ENCODE measurements at places on chromosomes 7 and 10.
A peak's percentile ranks its signal among the peaks of the same experiment; 100 is the strongest.

GRCh38 chr7:102390697-102391484 is 5.3 kb upstream of the PRKRIP1 start:
- peak; percentile 79 for DNase-seq

DNA sequence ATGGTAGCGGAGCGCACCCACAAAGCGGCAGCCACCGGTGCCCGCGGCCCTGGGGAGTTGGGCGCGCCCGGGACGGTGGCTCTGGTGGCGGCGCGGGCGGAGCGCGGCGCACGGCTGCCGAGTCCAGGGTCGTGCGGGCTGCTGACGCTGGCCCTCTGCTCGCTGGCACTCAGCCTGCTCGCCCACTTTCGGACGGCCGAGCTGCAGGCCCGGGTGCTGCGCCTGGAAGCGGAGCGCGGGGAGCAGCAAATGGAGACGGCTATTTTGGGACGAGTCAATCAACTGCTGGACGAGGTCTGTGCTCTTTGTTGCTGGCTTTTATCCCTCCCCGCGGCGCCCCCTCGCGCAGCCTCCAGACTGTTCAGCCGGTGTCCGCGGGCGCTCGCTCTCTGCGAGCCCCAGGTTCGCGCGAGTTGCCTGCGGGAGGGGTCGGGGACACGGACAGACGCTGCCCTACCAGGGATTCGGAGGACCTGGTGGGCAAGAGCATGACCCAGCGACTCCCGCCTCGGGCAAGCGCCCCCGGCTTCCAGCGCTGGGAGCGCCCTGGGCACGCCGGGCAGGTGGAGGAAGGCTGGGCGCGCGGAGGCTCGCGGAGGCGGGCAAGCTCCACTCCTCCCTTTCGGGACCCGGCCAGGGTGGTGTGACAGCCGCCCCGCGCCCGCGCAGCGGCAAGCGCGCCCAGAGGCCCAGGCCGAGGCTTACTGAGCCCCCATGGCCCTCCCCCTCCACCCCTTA is 887 bp downstream of the COL13A1 start:
- DNase-seq = no peak

DNA sequence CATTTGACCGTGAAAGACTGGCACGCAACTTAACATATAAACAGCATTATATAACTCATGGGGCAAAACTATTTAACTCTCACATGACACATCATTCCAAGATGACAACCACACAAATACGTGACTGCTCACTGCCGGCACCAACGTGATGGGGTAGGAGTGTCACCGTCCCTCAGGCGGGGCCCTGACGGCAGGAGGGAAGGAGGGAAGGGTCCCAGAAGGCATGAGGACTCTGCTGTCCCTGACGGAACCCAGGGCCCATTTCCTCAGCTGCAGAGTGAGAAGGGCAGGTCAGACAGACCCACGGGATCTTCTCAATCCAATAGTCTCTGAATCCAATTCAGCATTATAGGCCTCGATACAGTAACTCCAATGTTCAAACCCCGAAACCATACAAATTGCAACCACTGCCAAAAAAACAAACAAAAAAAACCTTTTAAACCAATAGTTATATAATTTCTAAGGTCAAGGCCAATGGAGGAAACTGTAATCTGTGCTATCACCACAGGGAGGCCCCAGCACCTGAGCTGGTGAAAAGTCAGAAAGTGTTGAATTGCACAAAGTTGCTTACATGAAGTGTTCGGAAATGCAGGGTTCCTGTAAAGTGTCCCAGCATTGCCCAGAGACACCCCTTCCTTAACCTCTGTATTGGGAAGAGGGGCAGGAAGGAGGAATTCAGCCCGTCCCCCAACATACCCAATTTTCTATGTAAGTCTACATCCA is 137.4 kb downstream of the TNS3 start:
- no peak for DNase-seq

DNA sequence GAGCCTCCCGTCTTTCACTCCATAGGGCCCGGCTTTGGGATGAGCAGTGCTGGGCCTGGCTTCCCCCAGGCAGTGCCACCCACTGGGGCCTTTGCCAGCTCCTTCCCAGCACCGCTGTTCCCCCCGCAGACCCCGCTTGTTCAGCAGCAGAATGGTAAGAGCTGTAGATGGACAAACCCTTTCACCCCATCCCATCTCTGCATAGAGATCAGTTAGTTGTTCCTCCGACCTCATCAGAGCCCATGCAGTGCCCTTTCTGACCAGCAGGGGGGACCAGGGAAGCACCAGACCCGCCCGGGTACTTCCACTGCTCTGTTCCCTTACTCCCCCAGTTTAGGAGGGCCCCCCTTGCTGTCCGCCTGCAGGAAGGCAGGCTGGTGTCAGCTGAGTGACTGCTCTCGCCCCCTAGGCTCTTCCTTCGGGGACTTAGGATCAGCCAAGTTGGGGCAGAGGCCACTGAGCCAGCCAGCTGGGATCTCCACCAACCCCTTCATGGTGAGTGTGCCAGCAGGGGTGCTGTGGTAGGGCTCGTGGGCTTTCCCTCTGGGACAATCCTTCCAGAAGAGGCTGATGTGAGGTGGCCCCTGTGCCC is 9.8 kb downstream of the SAP25 start:
- DNase-seq = peak; percentile 89

DNA sequence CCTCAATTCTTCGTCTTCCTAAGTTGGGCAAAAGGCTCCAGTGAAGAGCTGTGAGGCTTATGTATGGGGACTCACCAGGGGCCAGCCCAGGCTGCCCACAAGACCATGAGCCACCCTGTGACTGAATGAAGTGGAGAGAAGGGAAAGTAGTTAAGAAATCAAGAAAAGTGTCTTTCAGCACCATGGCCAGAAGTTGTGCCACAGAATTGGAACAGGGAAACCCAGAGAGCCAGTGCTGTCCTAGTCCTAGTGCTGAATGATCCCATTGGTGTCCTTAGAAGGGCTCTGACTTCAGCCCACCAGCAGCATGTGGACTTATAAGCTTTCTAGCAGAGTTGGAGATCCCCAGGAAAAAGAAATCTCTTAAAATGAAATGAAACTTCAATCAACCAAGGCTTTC is 37.0 kb upstream of the CCSER2 start:
- DNase-seq = no peak

DNA sequence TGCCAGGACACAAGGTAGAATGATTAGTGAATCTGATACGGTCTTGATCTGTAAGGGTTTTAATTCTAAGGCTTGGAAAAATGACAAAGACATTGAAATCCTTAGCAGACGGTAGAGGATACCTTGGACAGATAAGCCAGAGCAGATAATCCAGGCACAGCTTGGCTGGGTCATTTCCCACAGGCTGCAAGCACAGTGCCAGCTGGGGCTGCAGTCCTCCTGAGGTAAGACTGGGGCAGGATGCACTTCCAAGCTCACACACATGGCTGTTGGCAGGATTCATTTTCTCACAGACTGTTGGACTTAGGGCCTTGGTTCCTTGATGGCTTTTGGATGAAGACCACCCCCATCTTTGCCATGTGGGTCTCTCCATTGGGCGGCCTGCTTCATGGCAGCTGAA is 63.2 kb upstream of the BMPER start:
- DNase-seq = no peak

GRCh38 chr10:22851865-22852239 is 76.0 kb upstream of the ARMC3 start:
- DNase-seq = no peak

- no peak for DNase-seq
Observed at GRCh38 chr10:24150853-24151252, 58.1 kb upstream of the KIAA1217 start.

GRCh38 chr7:18939771-18940592 is 177.5 kb downstream of the TWIST1 start:
- DNase-seq = no peak

GRCh38 chr10:99430116-99430450 is 341 bp downstream of the GOT1 start:
- DNase-seq = no peak

- DNase-seq = no peak
Observed at GRCh38 chr10:55374917-55375316, 573.9 kb upstream of the PCDH15 start.

- no peak for DNase-seq
Observed at GRCh38 chr10:598415-599170, 90.9 kb downstream of the DIP2C start.

DNA sequence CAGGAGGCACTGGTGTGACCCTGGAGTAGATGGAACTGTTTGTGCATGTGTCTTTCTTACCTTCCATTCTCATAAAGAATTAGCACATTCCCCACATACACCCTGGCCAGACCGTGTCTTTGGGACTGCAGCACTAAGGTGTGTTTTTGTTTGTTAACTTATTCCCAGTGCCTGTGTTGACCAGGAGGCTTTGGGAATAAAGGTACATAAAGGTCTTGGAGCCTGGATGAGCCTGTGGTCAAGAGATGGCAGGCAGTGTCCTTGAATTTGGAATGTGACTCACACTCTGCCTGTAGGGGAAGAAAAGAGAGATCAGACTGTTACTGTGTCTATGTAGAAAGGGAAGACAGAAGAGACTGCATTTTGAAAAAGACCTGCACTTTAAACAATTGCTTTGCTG is 137.6 kb downstream of the LYZL1 start:
- no peak for DNase-seq

DNA sequence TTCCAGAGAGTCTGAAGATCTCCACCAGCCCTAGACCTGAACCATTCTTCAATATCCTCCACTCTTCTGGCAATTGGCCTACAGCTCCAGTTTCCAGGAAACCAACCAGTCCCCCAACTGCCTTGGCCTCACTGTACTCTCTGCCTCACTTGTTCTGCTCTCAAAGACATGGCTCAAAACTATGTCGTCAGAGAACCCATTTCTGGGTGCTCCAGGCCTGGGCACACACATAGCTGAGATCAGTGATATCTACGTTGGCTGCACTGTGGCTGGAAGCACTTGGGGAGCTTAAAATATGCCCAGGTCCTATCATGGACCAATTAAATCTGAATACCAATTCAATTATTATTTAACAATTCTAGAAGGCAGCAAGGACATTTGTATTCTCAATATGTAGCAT is 93.1 kb downstream of the COBL start:
- no peak for DNase-seq

- no peak for DNase-seq
Observed at GRCh38 chr7:23135755-23136154, 30.2 kb downstream of the KLHL7 start.

- DNase-seq = no peak
Observed at GRCh38 chr7:137727413-137727812, 119.4 kb downstream of the DGKI start.

DNA sequence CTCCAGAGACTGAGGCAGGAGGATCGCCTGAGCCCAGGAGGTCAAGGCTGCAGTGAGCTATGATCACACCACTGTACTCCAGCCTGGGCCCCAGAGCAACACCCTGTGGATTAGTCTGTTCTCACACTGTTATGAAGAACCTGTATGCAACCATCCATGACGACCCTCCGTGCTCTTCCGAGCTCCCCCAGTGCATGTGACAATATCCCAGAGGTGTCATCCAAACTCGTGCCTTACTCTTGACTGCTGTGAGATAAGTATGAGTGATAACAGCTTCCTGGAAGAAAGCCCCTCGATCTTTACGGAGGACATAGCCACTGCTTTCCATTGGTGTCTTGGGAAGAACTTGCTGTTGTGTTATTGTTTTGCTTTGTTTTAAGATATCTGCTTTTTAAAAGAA is 591.9 kb downstream of the GALNT17 start:
- no peak for DNase-seq

- DNase-seq = no peak
Observed at GRCh38 chr7:71626206-71626605, 494.3 kb downstream of the GALNT17 start.

GRCh38 chr7:146116521-146117222 is at the start of gene CNTNAP2:
Gene CNTNAP2, plus strand, starts transcription at chr7:146116801. Its CDS starts 76 bp downstream, at chr7:146116877.
- peak; percentile 2 for DNase-seq

DNA sequence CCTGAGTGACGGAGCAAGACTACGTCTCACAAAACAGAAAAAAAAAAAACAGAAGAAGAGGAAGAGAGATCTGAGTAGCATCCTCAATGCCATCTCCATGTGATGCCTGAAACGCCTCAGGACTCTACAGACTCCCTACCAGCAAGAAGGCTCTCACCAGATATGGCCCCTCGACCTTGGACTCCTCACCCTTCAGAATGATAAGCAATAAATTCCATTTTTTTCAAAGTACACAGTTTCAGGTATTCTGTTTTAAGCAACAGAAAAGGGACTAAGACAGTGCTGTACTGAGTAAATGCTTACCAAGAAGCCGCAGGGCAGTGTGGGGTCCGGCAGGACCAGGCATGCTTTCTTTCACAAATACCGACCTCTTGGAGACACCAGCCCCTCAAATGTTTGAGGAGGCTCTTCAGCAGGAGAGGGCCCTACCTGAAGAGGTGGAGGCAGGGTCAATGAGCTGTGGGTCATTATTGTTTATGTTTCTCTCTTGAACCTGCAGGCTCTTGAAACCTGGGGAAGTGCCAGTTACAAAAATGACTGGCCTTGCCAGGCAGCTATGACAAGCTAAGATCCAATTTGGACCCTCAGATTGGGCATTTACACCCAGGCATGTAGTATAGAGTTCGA is 204.1 kb upstream of the LYZL1 start:
- DNase-seq = no peak

DNA sequence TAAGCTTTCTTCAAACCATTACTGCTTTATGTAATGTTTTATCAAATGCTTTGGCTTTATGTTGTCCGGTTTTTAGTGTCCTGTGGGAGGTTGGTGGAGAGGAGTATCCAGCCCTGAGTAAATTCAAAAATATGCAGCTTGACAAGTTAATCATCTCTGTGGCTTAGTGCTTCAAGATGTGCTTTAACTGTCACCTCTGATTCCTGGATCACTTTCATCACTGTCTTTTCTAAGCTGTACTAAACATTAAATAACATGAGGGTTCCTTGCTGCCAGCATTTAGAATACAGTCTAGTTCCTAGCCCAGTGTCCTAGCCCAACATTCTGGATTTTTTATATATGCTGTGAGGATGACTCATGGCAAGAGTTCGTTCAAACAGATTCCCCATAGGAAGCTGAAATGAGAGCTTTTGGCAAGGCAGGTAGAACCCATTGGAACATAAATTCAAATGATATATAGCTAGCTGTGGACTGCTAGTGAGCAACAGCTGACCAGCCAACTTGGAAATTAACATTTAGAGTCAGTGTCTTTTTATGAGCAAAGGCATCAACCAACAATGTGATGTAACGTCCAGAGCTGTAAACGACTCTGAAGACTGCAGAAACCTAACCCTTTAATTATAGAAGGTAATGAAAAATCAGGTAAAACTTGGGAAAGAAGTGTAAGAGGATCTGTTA is 80.6 kb upstream of the OIT3 start:
- no peak for DNase-seq

DNA sequence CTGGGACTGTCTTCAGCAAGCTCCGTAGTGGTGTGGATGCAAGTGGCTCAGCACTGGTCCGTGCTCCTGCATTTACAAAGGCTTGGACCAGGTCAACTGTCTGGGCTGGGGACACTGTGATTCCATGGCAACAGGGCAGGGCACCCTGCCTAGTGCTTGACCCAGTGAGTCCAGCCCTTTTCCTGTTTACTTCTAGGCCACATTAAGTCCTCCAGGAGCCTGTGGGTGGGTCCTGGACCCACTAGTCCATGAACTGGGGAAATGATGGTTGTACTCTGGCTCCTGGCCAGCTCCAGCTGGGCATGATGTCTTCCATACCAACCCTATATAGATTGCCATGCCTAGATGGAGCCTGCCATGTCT is 152.0 kb downstream of the RPS24 start:
- DNase-seq = no peak

- DNase-seq = no peak
Observed at GRCh38 chr7:92436612-92437445, 10.5 kb upstream of the GATAD1 start.

- peak; percentile 23 for DNase-seq
Observed at GRCh38 chr7:4774658-4775249, 669 bp upstream of the AP5Z1 start.
